Activated CD4-positive, alpha-beta T cell treated with anti-CD3 and anti-CD28 coated beads for 4 hours (primary cell): ENCODE measurements at places on chromosomes 2 and 18.

- no peak for DNase-seq
Measured at GRCh38 chr2:20507166-20507692, 60.4 kb downstream of the RHOB start.

DNA sequence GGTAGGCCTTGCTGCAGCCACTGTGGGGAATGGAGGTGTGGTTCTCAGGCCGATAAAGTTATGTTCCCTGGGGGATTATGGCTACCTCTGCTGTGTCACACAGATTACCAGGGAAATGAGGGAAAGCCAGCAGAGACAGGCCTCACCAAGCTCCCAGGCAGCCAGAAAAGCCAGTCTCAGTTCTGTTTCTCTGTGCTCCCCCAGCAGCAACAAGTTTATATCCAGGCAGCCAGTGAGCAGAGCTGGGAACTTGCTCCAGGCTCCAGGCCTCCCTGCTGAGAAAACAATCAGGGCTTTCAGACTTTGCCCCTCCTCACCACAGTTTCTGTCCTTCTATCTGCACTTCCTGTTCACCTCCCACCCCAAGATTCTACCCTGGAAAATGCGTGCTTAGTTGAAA lies 596.6 kb upstream of the GYPC start:
- DNase-seq = no peak

- DNase-seq = no peak
Measured at GRCh38 chr18:32200766-32201165, 10.9 kb downstream of the MEP1B start.

DNA sequence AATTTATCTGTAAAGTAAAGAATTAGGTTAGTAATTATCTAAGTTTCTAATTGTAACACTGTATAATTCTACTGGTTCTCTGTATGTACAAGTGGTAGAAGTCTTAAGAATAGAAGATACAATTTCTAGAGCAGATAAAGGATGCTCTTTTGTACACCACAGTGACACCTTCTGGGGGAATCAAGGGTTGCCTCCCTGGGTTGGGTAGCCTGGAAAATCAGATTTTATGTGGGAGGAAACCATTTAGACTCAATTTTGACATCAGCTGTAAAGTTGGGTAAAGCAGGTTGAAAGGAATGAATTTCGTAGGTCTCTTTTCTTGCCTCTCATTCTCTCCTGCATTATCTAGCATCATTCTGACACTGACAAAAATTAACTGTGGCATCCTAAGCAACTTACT lies 354.8 kb downstream of the DCC start:
- DNase-seq = no peak

GRCh38 chr2:143704451-143705106 lies 575.4 kb downstream of the ARHGAP15 start:
- no peak for DNase-seq

- no peak for DNase-seq
Measured at GRCh38 chr2:37149626-37150322, 7.0 kb downstream of the EIF2AK2 start.

GRCh38 chr18:55838319-55838718 lies 250.3 kb upstream of the TCF4 start:
- DNase-seq = no peak

- DNase-seq = no peak
Measured at GRCh38 chr2:215437614-215438013, 1.7 kb upstream of the FN1 start.

- DNase-seq = no peak
Measured at GRCh38 chr2:130837811-130838565, 1.3 kb downstream of the ARHGEF4 start.

DNA sequence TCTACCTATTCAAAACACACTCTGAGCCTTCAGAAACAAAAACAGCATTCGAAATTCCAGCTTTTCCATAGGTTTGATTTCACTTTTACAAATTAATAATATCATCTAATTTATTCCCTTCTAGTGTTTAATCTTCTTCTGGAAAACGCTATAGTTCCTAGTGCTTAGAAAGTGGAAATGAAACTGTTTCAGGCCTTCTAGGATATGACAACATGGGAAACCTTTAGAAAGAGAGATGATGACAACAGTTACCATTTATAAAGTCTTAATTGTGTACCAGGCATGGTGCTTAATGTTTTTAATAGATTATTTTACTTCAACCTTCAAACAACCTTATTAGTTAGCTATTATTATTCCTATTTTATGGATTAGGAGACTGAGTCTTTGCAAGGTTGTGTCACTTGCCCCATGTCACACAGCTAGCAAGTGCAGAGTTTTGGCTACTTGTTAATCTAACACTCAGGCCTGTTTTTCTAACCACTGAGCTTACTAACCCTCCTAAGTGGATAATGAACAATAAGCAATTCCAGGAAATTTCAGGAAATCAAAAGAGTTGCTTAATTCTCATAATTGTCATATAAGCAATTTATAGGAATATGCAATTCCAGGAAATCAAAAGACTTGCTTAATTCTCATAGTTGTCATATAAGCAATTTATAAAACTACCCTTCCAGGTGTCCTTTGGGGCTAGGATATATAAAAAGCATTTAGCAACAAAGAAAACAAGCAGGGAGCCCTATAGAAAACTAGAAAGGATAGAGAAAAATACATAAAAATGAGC lies 206.0 kb downstream of the ZNF521 start:
- DNase-seq = no peak

- DNase-seq = no peak
Measured at GRCh38 chr2:215847718-215848117, 165.6 kb downstream of the MREG start.

DNA sequence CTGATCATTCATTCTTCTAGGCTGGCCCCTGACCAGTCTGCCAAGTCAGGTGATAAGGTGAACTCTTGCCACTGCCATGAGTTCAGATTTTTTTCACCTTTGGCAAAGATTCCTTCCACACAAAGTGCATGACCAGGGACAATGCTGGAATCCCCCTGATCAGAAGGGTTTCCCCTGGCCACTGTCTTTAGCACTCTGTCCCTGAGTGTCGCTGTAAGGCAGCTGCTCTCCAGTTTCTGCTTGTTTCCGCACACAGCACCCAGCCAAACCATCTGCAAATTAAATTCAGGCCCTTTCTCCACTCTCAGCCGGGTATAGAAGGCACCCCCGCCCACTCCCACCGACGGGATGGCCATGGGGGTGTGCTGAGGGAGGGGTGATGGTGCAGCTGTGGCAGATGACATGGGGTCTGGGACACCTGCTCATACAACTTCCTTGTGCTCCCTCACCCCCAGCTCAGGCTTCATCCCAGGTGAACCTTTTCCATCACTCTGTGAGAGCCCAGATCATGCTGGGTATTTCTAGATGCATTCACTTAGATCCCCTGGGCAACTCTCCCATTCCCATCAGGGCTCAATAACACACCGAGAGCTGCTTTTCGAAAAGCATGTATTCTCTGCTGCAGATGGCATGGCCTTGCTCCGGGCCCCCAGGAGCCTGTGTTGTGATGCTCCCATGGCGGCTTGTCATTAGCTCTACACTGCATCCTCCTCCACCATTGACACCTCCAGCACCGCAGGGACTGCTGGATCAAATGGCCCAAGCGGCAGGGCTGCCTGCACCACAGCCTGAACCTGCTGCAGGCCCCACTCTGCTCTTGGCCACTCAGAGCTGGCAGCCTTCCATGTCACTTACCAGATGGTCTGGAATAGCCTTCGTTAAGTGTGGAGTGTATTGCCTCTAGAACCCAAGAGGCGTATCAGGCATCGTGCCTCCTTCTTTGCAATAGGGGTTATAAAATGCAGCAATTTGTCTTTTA lies 52.3 kb upstream of the ROCK2 start:
- no peak for DNase-seq

DNA sequence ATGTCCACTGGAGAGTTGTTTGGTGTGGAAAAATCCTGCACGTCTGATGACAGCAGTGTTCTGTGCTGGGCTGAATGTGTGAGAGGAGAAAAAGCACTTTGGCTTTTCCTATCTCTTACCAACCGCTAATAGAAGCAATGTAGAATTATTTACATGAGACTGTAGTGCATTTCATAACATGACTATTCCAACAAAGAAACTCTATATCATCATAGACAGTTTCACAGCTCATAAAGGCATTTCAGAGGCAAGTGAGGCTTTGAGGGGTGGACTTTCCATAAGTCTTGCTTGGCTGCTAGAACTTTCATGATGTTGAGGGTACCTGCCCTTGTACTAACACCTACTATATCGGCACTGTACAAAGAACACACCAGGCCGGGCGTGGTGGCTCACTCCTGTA lies 345.1 kb upstream of the RAB12 start:
- DNase-seq = no peak

DNA sequence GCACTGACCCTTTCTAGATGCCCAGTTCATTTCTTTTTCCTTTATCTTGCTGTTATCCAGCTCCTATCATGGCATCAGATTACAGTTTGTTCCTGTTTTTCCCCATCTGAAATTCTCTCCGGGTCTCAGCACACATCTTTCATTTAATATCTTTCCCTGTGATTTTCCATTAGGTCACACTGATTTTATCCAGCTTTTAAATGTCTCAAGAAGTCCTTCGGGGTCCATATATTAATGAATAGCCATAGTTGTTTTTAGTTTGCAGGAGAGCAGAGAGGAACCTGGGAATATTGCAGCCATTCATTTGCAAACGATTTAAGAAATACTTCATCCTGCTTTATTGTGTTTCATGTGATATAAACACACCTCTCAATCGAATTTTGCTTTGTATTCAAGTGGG lies 374.2 kb downstream of the TDRD15 start:
- DNase-seq = no peak

DNA sequence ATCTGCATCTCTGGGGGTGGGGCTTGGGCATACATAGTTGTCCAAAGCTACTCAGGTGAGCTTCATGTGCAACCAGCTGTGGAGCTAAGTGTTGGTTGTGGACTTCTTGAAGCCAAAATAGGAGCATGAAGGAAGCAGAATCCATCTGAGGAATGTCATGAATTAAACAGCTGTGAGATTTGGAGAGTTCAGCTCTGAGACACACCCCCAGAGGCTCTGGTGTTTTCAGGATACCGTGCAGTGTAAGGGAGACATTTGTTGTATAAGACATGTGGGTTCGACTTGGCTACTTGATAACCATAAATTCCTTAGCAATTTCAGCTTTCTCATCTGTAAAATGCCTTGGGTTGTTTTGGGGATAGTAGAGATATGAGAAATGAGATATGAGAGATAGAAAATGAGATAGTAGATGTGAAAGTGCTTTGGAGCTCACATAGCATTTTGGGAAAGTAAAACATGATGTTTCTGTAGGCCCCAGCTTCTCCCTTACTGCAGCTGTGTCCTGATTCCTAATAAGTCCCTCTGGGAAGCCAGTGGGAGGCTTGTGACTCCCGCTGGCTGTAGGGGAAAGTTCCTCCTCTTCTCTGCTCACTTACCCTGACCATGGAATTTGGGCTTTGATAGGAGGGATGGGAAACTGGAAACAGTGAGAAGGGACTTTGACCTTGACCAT lies 50.0 kb downstream of the DPYSL5 start:
- DNase-seq = no peak

GRCh38 chr2:221267773-221268425 lies 304.2 kb downstream of the EPHA4 start:
- DNase-seq = no peak

DNA sequence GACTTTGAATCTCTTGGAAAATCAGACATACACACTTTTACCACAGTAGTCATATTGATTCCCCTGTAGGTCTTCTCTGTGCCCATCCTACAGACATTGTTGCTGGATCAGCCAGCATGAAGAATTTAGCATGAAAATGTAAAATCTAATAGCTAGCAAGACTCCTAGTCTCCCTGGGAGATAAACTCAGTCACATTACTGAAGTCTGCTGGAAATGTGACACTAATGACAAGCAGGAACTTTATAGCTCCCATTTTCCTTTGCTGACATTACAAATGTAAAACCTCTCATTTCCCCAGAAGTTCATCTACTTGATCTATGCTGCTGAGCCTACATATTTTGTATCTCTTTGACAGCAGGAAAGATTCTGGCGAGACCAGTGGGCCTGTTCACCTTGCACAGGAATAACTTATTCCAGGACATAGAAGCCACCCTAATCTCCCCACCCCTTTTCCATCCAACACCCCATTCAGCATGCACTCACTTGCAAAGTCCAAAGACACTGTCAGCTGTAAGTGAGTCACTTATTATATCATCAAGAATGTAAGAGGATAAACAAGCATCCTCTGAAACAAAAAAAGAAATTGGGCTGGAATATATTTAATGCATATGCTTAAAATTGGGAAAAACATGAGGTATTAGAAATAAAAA lies 648.3 kb upstream of the PKDCC start:
- no peak for DNase-seq

- no peak for DNase-seq
Measured at GRCh38 chr2:102498414-102498813, 25.4 kb downstream of the SLC9A4 start.

- DNase-seq = no peak
Measured at GRCh38 chr2:76809136-76809535, 713.0 kb downstream of the LRRTM4 start.

DNA sequence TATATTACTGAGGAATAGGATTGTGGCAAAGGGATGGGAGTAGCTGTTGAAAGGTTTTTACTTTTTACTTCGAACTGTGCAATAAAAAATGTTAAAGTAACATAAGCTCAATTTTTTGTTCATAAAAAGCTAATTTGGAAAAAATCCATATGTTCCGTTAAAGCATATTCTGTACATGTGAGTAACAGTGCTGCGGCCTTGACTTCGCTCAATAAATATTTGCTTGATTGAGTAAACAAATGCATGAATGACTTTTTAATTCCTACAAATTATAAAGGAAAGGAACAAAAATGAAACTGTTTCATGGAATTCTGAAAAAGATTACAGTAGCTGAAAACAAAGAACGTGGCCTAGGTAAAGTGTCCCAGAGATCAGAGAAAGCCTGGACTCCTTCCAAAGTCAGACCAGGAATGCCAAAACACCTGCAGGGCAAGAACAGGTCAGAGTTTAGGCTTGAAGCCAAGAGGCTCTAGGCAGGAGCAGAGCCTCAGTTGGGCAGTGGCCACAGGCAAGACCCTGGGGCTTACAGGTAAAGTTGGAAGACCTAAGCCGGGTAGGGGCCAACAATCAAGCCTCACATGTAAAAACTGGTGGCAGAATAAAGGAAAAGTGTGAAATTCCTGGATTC lies 44.3 kb upstream of the FIGN start:
- DNase-seq = no peak
